ENCODE measurements at places on chromosomes 12 and 14. TPM values are rescaled to one million over a fixed set of nuclear protein-coding genes. Genes with fewer than 3 reads are reported as not detected.
A peak's percentile ranks its signal among the peaks of the same experiment; 100 is the strongest.

- DNase-seq: peak; percentile 66
Measured at GRCh38 chr12:95547522-95548055, 3.7 kb downstream of the USP44 start.

- DNase-seq: no peak
Measured at GRCh38 chr12:19205120-19205519, 75.6 kb downstream of the PLEKHA5 start.

The NOVA1 gene
- total RNA-seq: 5.1 TPM

The SLCO1B1 gene
- total RNA-seq: not detected

The IL31 gene
- total RNA-seq: not detected

GRCh38 chr12:41531147-41531829, 343.2 kb downstream of the PDZRN4 start:
- DNase-seq: no peak

The SIX4 gene
- 18.3 TPM for total RNA-seq

- DNase-seq: peak; percentile 57
Measured at GRCh38 chr12:116015525-116015924, 262.0 kb downstream of the MED13L start.

- DNase-seq: no peak
Measured at GRCh38 chr12:13591488-13591887, 389.9 kb downstream of the GRIN2B start.

The VWF gene
- total RNA-seq: 0.26 TPM

DNA sequence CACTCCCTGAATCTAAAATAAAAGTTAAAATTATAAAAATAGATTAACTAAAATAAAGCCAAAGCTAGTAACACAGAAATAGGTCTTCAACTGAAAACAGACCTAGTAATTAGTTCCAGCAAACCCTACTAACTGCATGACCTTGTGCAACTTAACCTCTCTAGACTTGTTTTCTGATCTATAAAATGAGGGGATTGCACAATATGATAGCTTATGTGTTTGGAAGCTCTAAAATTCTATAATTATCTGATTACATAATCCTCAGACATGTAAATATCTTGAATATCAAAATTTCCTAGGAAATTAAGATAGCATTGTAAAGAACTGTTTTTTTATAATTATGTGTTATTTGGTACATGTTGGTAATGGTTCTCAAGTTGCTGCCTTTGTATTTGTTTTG, 144.1 kb upstream of the GRIP1 start:
- DNase-seq: no peak

DNA sequence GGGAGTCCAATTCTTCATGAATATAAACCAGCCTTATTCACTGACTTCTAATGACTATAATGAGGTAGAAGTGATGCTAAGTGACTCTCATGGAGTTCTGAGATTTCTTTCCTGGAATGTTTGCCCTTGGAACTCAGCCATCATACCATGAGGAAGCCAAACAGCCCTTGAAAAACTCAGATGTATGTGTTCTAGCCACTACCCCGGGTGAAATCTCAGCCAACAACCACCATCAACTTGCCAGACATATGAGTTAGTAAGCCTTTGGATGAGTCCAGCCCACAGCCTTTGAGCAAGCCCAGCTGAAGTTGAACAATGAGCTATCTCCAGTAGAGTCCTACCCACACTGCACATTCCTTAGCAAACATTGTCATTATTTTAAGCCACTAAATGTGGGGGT, 149.5 kb downstream of the SLC6A15 start:
- DNase-seq: peak; percentile 57

The FOXG1 gene
- total RNA-seq: not detected

DNA sequence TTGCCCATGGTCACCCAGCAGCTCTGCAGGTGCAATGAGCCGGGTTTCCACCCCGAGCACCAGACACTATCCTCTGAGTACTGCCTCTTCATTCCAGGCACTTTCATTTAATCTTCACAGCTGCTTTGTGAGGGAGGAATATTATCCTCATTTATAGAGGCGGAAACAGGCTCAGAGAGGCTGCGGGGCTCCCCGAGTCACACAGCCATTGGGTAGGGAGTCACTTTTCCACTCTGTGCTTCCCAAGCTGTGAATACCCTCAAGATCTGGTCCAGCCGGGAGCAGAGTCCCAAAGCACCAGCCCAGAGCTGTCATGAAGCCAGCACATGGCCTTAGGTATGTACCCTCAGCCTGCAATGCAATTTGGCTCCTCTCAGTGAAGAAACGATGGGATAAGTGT, 51.7 kb upstream of the RIN3 start:
- no peak for DNase-seq

Measured in fibroblast of lung (primary cell).